Osteoblast (primary cell): ENCODE measurements at places on chromosomes 7 and 10. TPM values are rescaled to one million over a fixed set of nuclear protein-coding genes. Genes with fewer than 3 reads are reported as not detected.

GRCh38 chr10:96656198-96656577 is 64.1 kb downstream of the PIK3AP1 start:
- DNase-seq, result no peak

DNA sequence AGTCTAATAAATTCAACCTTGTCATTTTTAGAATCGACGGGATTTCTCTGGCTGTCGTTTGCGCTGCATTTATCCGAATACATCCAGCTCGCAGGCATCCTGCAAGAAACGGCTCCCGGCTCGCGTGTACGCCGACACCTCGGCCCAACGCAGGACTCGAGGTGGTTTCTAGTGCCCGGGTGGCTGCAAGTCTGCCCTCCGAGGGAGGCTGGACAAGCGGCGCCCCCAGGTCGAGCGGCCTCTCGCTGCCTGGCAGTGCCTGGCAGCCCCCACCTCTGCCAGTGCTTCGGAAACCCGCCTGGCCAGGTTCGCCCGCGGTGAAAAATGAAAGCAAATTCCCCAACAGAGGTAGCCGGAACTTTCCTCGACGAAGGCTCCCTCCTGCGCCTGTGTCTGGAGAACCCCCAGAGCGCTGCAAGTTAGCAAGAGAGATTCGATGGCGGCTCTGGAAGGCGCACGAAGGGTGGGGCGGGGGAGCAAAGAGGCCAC is 5.7 kb upstream of the ZNF503 start:
- DNase-seq, result no peak

DNA sequence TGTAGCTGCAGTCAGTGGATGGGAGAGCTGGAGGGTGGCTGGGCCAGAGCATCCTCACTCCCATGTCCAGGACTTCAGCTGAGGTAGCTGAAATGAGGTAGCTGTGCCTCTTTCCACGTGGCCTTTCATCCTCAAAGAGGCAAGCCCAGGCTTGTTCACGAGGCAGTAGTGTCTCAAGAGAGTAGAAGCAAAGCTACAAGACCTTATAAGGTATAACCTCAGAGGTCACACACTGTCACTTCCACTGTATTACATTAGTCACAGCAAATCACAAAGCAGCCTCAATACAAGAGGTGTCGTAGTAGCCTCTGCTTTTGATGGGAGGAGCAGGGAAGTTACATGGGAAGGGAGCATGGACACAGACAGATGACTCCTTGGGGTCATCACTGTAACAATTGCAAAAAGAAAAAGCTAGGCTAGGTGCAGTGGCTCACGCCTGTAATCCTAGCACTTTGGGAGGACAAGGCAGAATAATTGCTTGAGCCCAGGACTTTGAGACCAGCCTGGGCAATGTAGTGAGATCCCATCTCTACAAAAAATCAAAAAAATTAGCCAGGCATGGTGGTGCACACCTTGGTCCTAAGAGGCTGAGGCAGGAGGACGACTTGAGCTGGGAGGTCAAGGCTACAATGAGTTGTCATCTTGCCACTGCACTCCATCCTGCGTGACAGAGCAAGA is 97.5 kb downstream of the SKIDA1 start:
- DNase-seq, result no peak

DNA sequence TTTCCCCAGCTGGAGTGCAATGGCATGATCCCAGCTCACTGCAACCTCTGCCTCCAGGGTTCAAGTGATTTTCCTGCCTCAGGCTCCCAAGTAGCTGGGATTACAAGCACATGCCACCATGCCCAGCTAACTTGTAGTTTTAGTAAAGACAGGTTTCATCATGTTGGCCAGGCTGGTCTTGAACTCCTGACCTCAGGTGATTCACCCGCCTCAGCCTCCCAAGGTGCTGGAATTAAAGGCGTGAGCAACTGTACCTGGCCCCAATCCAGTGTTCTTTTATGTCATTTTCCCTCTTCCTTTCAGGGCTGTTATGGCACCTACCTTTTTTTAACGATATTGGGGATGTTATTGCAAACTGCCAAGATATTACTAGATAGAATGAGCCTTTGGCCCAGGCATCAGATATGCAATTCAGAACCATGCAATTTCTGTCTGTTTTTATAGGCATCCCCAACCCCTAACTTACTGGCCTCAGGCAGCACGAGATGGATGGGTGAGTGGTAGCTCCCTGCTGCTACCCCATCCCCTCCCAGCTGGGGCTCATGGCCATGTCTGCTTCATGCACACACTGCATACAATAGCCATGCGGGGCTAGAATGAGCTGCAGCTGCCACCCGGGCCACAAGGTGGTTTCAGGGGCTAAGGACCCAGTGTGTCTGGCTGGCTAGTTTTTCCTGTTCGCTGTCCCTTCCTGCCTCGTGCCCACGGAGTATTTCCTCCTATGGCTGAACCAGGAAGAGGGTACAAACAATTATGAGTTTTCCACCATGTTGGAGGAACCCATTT is 1080.1 kb upstream of the SORCS1 start:
- DNase-seq, result no peak

DNA sequence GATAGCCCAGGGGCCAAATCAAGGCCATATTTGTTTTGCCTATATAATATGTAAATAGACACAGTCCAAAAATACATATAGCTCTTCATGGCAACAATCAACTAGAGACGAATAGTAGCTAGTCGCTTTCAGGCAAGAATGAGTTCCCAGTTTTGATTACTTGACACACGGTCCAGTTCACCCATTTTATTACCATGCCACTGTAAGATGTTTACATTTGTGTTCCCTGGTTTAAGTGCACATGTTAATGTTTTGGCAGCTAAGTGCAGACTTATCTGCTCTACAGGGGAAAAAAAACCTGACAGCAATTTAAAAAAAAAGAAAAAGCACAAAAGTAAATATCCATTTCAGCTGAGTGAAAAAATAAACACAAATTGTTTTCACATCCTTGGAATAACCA is 213.1 kb downstream of the TPK1 start:
- no peak for DNase-seq

- peak; percentile 76 for DNase-seq
Measured at GRCh38 chr7:150947241-150947745, 30.8 kb downstream of the KCNH2 start.

DNA sequence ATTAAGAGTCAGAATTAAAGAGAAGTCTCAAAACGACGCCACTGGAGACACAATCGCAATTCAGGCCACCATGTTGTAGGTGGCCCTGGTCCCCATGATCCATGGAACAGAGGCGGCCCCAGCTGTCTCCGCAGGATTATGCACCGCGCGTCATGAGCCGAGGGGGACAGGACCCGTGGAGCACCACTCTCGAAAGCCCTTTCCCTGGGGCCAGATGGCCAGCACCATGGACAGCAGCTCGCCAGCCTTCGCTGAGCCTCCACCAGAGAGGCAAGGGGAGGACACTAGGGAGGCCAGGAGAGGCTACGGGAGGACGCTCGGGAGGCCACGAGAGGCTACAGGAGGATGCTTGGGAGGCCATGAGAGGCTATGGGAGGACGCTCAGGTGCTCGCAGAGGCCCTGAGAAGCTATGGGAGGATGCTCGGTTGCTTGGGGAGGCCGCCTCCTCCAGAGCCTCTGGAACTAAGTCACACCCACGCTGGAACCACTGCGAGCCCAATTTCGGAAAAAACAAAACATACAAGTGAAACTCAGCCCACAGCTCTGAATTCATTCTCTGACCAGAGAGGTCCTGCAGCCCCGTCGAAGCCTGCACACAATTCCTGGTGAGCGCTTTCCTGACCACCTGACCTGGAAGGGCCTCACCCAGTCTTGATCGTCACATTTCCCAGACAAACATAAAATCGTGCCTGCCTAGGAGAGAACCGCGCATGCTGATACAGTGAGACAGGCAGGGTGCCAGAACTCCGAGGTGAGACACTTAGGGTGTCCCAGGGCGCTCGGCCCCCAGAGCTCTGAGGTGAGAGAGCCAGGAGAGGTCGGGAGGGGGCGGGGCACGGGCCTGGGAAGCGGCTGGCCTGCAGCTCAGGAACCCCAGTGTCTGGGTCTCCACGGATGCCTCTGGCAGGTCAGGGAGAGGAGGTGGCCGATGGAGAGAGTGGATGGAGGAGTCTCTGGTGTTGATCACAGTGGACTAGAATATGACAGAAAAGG is 224.4 kb downstream of the PTPRN2 start:
- DNase-seq, result no peak

DNA sequence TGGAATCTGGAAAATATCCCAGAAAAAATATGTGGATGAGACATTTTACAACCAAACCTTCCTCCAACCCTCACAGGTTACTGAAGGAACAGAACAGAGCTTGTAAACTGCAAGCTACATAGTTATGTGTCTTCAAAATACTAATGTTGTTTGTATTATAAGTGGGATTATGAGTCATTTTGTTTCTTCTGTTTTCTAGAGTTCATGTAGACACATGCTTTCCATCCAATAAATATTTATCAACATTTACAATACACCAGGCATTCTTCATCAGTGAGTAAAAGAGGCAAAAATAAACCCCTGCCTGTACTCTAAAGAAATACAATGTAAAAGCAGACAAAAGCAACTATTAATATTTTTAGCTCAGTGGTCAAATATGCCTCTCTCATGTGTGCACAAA is 38.0 kb upstream of the TES start:
- DNase-seq, result no peak

- DNase-seq, result no peak
Measured at GRCh38 chr10:89502549-89502948, 32.8 kb downstream of the SLC16A12 start.

GRCh38 chr7:23788843-23789242 is 78.8 kb downstream of the STK31 start:
- no peak for DNase-seq

DNA sequence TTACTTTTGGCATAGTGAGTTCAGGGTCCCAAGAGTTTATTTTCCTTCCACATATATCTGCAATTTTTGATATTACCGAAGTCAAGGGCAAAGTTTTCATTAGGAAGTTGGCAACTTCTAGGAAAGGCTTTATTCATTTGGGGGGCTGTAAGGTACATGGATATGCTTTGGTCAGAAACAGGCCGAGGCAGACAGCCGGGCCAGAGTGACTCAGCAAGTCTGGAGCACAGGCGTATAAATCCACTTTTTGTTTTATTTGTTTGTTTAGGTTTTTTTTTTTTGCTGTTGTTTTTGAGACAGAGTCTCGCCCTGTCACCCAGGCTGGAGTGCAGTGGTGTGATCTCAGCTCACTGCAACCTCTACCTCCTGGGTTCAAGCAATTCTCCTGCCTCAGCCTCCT is 3.7 kb downstream of the ZNF680 start:
- no peak for DNase-seq

SGPL1 gene
- total RNA-seq, result 46.6 and 47.4 TPM in 2 replicates

AKR1C4 gene
- total RNA-seq, result not detected in 2 replicates

MMS19 gene
- total RNA-seq, result 60.4 and 63.0 TPM in 2 replicates

PRXL2A gene
- 5.1 and 5.9 TPM in 2 replicates for total RNA-seq
